ENCODE measurements at places on chromosomes 4 and X.
A peak's percentile ranks its signal among the peaks of the same experiment; 100 is the strongest.

GRCh38 chr4:176432811-176433540, 113.2 kb downstream of the SPCS3 start:
- DNase-seq = no peak

DNA sequence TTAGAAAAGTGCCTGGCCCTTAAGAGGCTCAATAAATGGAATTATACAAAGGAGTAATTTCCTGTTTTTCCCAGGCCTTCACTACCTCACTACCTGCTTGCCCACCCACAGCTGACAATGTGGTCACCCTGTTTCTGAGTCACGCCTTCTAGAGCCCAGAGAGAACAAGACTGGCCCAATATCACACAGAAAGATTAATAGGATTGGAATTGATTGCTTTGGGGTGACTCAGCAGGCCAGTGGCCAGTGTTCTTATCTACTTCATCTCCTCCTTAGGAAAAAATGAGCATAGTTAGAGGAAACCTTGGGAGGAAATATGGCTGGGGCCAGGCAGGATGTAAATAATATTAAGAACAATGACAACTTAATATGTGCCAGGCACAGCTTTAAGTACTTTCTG, 4.5 kb upstream of the FGF16 start:
- peak; percentile 78 for DNase-seq

GRCh38 chr4:184446132-184446658, 28.2 kb downstream of the IRF2 start:
- DNase-seq = no peak

GRCh38 chrX:113726009-113726408, 857.9 kb upstream of the HTR2C start:
- DNase-seq = no peak

DNA sequence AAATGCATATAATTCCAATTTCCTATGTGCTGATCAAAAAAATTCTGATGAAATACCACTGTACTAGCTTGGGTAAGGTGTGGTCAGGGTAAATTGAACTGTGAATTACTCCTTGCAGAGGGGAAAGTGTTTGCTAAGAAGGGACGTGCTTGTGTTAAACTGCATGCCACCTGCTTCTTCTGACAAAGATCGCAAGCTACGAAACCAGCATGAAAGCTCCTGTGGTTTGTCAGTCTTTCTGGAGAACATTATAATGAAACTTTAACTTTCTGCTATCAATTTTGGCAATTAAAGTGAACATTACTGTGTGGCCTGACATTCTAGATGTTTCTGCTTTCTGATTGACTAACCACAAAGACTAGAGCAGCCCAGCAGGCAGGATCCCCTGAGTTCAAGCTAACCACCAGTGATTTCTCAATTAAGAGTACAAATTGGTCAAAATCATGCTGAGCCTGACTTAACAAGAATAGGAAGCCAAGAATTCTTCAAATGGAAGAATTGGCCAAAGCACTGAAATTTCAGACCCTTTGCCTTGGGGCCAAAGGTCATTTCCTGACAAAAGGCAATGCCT, 239.0 kb downstream of the SLITRK2 start:
- DNase-seq = no peak

DNA sequence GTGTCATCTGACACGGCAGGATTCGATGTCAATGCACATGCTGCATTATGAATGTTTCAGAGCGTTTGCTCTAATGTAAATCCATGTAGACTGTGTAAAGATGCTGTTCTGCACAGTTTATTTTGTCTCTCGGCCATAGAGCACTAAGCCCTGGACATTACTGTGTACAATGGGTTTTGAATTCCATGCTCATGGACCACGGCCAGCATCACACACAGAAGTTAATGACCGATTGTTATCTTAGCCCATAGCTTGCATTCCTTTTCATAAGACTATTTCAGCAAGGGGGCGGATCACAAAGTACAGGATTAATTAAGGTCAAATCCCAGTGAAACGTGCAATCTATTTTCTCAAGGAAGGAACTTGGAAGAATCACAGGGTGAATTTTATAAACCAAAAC, 286.1 kb upstream of the TENM3 start:
- peak; percentile 69 for DNase-seq

DNA sequence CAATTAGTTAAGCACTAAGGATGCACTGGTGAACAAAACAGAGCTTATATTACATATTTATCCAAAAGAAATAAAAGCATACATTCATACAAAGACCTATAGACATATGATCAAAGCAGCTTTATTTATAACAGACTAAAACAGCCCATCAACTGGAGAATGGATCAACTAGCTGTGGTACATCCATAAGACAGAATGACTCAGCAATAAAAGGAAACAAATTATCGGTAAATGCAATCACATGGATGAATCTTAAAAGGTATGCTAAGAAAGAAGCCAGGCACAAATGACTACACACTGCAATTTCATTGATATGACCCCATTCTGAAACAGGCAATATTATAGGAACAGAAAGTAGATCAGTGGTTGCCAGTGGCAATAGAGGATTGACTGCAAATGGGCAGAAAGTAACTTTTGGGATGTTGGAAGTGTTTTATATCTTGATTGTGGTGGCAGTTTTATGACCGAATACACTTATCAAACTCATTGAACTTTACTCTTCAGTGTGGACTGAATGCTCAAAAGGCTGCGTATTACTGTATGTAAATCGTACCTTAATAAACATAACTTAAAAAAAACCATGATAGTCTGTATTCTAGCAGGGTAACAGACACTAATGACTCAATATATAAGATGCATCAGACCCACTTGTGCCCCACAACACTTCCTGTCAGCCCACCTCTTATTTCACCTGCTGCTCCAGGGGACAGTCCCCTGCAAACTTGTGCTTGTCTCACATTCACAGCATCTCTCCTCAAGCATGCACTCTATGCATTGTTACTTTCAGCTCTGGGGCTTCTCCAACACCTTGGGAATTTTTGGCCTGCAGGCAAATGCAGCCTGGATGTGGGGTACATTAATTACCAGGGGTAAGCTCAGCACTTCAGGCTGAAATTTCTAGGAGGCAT, 59.1 kb downstream of the MID1IP1 start:
- DNase-seq = no peak

- no peak for DNase-seq
These were observed 22.5 kb downstream of the SLC9B2 start for GRCh38 chr4:103054030-103054429.

- no peak for DNase-seq
These were observed 191.4 kb downstream of the PPP3CA start for GRCh38 chr4:101155945-101156344.

- peak; percentile 93 for DNase-seq
These were observed 94.5 kb downstream of the ANXA3 start for GRCh38 chr4:78645853-78646757.

- DNase-seq = no peak
These were observed 12.2 kb downstream of the WDR1 start for GRCh38 chr4:10104211-10104990.

DNA sequence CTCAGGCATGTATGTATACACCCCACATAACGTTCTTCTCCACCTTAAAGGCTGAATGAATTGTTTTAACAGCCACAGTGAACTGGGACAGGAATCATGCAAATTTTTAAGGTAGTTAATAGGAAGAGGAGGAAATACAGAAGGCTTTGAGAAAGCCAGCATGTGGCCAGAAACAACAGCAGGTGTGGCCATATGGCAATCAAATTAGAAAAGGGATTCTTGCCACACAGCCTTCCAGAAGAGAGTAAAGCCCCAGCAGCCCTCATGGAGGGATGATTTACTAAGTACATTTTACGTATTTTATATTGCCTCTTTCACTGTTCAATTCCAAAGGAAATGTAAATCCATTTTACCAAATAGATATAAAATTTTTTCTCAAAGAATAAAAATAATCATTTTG, 792.2 kb downstream of the ADGRL3 start:
- DNase-seq = no peak

- DNase-seq = no peak
These were observed 7.1 kb downstream of the SLC49A3 start for GRCh38 chr4:681736-682451.

- DNase-seq = no peak
These were observed 88.3 kb upstream of the MSX1 start for GRCh38 chr4:4771160-4771559.

- no peak for DNase-seq
These were observed 41.6 kb upstream of the SCOC start for GRCh38 chr4:140331876-140332275.

GRCh38 chrX:71225009-71225408, 2.0 kb downstream of the GJB1 start:
- DNase-seq = no peak

DNA sequence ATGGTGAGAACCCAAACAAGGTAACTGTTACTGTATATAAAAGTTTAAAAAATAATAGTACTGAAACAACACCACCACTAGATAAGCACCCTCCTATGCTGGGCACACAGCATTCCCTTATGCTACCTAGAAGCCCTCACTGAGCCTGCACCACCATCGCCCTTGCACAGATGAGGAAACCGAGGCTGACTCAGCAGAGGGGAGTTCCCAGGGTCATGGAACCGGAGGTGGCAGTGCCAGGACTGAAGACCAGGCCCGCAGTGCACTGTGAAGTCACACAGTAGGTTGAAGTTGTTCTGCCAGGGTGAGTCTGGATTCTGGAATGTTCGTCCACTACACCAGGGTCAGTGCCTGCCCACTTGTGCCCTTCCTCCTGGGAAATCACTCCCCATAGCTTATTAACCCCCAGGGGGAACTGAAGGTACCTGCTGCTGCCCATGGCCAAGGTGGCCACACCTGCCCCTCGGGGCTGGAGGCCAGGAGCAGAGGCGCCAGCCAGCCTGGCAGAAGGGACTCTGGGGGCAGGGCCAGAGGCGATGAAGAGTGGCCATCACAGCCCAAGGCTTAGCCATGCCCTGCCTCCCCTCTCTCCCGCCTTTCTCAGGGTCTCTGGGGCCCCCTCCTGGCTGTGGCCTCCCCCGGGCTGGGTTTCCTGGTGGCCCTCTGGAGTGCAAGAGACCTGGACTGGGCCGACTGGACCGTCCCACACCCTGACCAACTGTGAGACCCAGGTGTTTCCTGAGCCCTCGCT, 15.1 kb upstream of the ABLIM2 start:
- DNase-seq = no peak

GRCh38 chr4:10343656-10344055, 113.6 kb downstream of the ZNF518B start:
- DNase-seq = no peak

DNA sequence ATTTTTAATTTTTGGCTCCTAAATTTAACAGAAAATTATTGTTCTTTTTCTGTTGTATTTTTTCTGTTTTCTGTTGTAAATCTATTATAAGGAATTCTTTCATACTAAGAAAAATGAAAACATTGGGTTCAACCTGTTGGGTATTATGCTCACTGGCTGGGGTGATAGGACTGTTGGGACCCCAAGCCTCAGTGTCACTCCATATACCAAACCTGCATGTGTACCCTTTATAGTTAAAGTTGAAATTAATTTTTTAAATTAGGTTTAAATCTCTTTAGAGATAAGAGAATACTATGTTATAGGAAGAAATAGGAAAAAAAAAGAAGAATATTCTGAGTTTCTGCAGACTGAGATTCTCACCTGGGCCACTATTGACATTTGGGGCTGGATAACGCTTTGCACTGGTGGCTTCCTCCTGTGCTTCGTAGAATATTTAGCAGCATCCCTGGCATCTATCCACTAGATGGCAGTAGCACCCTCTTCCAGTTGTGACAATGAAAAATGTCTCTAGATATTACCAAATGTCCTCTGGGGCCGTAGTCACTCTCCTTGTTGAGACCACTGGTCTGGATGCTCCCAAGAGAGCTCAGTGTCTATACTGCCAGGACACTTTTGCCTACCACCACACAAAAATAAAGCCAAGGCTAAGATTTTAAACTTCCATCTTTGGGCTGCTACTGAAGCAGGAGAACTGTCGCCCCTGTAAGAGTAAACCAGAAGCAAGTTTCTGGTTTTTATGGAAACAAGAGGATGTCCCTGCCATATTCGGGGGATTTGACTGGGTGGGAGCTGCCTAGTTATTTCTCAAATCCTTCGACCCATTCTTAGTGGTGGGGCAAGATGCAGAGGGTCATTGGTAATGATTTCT, 22.4 kb upstream of the CLTRN start:
- DNase-seq = no peak

Data from HS-5 (cell line).